ENCODE measurements at places on chromosomes 13 and 19.

DNA sequence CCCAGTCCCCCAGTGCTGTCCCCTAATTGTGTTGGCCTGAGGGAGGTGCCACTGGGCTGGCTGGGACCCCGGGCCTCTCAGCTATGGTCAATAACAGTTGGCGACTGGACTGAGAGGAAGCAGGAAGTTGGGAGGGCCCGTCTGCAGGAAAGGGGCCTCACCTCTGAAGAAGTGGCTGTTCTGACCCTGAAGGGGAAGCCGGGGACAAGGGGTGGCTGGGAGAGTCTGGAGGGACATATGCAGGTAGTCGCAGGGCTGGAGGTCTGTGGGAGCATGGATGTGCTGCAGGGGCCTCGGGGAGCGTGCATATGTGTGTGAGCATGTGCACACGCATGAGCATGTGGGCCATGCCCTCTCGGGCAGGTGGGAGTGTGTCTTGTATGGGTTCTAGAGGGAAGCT lies 5.9 kb downstream of the PKN1 start:
- DNase-seq = no peak

DNA sequence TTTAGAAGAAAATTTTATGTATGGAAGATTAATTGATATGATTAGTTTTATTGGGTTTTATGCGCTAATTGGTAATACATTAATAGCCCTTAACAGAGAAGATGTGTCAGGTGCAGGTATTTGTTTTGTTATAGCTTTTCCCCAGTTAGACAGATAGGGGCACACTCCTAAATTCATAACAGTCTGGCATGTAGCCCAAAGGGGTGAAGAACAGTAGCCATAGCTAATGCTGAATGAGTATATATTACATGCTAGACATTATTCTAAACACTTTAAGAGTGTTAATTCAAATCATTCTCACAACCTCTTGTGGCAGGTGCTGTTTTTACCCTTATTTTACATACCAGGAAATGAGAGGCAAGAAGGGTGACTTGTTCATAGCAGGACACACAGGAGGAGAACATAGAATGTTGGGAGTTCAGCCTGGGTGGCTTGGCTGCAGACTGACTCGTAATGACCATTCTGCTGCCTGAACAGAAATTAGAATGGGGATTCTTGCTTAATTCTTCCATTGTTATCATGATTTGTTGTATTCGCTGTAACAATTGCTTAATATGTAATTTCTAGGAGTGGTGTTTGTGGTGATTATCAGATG lies 20.1 kb downstream of the PCCA start:
- DNase-seq = no peak

DNA sequence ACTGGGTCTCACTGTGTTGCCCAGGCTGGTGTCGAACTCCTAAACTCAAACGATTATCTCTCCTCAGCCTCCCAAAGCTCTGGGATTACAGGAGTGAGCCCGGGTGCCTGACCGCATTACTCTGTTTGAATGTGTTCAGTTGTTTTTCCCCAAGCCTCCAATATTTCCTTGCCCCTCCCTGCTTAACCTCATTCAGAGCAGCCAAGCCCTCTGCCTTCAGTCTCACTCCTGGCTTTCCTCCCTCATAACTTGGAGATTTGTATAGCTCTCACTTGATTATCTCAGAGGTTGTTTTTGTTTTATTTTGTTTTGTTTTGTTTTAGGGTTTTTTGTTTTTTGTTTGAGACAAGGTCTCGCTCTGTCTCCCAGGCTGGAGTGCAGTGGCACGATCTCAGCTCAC lies 11.4 kb downstream of the EPHX3 start:
- DNase-seq = no peak

- DNase-seq = no peak
Measured at GRCh38 chr19:34276614-34277013, 22.3 kb downstream of the GARRE1 start.

GRCh38 chr19:43132696-43133095 lies 50.2 kb upstream of the PSG2 start:
- DNase-seq = no peak

GRCh38 chr13:38013676-38014075 lies 144.1 kb upstream of the TRPC4 start:
- no peak for DNase-seq

GRCh38 chr13:38180670-38181069 lies 169.0 kb upstream of the UFM1 start:
- DNase-seq = no peak

DNA sequence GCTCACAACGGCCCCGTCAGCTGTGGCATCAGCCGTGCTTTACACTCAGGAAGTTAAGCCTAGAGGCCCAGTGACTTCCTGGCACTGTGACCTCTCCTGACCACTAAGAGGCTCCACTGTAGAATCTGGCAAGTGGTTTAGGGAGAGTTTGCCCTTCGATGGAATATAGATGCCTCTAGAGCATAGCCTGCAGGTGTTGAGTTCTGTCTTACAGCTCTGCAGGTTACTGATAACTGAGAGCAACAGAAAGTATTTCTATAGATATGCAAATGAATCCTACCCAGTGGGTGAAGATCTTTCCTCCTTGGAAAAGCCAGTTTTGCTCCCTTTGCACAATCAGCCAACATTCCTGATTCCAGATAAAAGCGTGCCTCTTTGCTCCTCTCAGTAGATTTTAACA lies 35.8 kb downstream of the ATP12A start:
- DNase-seq = no peak

DNA sequence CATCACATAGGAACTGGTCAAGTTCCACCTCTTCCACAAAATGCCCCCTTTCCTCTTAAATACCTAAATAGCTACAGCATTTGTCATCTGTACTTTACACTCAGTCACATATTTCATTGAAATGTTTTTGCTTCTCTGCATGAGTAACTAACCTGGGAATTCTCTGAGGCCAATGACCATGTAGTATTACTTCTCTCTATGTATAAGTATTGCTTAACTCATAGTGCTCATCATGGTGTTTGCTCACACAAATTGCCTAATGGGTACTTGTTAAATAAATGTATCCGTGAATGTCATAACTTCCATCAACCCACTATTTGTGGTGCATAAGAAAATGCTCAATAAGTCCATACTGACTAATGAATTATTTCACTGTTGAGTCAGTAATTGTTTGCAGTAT lies 115.5 kb downstream of the FGF14 start:
- DNase-seq = no peak

GRCh38 chr13:50686551-50686950 lies 156.9 kb downstream of the DLEU7 start:
- DNase-seq = no peak

DNA sequence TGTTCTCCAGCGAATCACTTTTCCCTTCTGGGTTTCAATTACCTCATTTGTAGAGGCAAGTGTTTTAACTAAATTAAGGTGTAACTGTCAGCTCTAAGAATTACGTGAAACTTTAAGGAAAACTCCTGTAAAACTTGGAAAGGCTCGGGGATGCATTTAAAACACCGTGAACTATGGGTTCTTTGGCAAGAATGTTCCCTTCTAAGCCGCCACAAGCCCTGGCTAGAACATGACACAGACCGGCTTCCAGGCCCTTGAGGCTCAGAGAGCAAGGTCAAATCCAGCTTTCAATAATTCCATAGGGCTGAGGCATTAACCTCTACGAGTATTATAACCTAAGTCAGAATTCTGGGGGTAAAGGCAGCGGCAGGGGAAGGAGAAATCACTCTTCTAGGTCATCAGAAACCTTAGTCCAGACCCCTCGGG lies 685 bp downstream of the VWA8 start:
- no peak for DNase-seq

All from activated CD8-positive, alpha-beta memory T cell treated with anti-CD3 and anti-CD28 coated beads for 1 hour (primary cell).